ENCODE measurements at places on chromosomes 4 and X. TPM values are rescaled to one million over a fixed set of nuclear protein-coding genes. Genes with fewer than 3 reads are reported as not detected.

Gene P2RY8
- 92.4 TPM for total RNA-seq

Gene FGG
- not detected for total RNA-seq

Gene AWAT2
- total RNA-seq = not detected

Gene ZBTB33
- 21.1 TPM for total RNA-seq

Gene AFF2
- 0.42 TPM for total RNA-seq

Gene QRFPR
- total RNA-seq = not detected

Gene TCP11X2
- not detected for total RNA-seq

Gene PABPC5
- not detected for total RNA-seq

Gene ADH7
- total RNA-seq = not detected

Gene SH3RF1
- total RNA-seq = 0.14 TPM

Gene NKX6-1
- not detected for total RNA-seq

Gene GYG2
- total RNA-seq = not detected

Gene MAGEE1
- total RNA-seq = 7.5 TPM

Gene HDX
- total RNA-seq = 1.2 TPM

Gene STATH
- total RNA-seq = not detected

Gene CCDC120
- total RNA-seq = 9.1 TPM

Gene CACNA1F
- total RNA-seq = 2.2 TPM

Gene HPGD
- total RNA-seq = 10.7 TPM

Gene DSPP
- total RNA-seq = not detected

Gene TAF7L
- total RNA-seq = not detected

Gene PPBP
- not detected for total RNA-seq

Gene SHROOM4
- not detected for total RNA-seq

Gene PNMA6A
- total RNA-seq = 0.40 TPM

Gene SASH3
- total RNA-seq = 241 TPM

Gene NWD2
- not detected for total RNA-seq

Gene ZMAT1
- total RNA-seq = 14.4 TPM

Gene FGF16
- not detected for total RNA-seq

Gene NEIL3
- total RNA-seq = 23.2 TPM

Gene FLNA
- 985 TPM for total RNA-seq

Gene KLHL13
- 0.47 TPM for total RNA-seq

Gene RPS3A
- total RNA-seq = 1,980 TPM

Gene CLDN2
- total RNA-seq = not detected

Gene ARSJ
- 0.23 TPM for total RNA-seq

Gene ZDHHC15
- 0.11 TPM for total RNA-seq

Gene FAM193A
- total RNA-seq = 37.7 TPM

Gene TLL1
- total RNA-seq = not detected

Gene NDUFB11
- total RNA-seq = 71.7 TPM

Gene PASD1
- total RNA-seq = not detected

Gene DDIT4L
- total RNA-seq = not detected

Gene ASB5
- not detected for total RNA-seq

Gene RIPPLY1
- total RNA-seq = not detected

Gene CENPVL3
- not detected for total RNA-seq

Gene ABLIM2
- 1.7 TPM for total RNA-seq

Gene ANKRD37
- 7.4 TPM for total RNA-seq

Gene DNAAF6
- total RNA-seq = not detected

Gene NUDT11
- total RNA-seq = 0.83 TPM

Gene SLC9B1
- 2.5 TPM for total RNA-seq

Gene EPHA5
- not detected for total RNA-seq

Gene RHOXF2
- total RNA-seq = not detected

Gene TMEM271
- not detected for total RNA-seq

Gene PLCXD1
- total RNA-seq = 61.2 TPM

All from activated naive CD8-positive, alpha-beta T cell treated with anti-CD3 and anti-CD28 coated beads, Interleukin-2, amount 10 ng/mL, durations not matched to agents 7 days and 5 days (primary cell).